ENCODE measurements at places on chromosomes 5 and 9.

DNA sequence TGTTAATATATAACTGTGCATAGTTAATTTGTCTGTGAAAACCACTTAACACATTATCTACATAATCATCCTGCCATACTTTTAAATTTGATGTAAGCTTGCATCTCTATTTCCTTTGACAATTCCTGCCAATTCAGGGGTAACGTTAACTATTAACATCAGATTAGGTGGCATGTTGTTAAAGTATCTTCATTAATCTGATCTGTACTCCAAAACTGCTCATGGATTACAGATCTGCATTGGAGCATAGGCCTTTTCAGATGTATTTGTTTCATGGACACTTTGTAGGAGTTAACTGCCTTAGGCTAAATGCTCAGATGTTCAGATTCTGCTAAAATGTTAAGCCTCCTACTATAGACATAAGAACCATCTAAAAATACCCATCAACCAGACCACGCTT, 3.1 kb downstream of the RPS6 start:
- DNase-seq = no peak

DNA sequence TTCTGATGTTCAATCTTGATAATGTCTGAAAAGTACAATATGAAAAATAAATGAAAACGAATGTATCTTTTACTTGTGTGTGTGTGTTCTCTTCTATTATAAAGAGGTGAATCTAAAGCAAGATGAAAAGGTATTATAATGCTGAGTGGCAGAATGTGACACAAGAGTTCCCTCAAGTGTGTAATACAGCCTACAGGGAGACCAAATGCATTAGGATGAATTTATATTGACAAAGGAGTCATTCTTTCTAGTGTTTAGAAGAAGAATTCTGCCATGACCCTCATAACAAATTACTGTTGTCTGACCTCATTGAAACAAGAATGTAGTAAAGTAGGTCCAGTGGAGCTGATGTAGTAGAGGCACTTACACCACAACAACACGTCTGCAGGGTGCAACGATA, 1119.0 kb upstream of the CDH10 start:
- DNase-seq = no peak

GRCh38 chr9:121192959-121193640, 8.6 kb downstream of the RAB14 start:
- DNase-seq = peak; percentile 71

GRCh38 chr9:68631811-68632210, 73.2 kb upstream of the PIP5K1B start:
- DNase-seq = no peak

DNA sequence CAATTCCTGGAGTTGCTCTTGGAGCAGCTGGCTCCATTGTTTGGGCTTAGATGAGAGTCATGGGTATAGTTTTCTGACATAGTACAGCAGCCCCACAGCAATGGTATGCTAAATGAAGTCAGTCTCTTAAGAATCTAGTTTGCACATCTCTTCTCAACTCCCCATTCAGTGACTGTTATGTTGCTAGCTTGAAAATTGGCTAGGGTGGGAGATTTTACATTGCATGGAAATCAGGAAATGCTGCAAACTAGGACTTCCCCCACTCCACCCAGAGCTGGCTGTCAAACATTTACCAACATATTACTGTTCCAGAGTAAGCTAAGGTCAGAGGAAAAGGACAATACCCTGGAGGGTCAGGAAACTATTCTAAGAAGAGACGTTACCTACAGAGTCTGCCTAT, 17.6 kb upstream of the FCHO2 start:
- no peak for DNase-seq

DNA sequence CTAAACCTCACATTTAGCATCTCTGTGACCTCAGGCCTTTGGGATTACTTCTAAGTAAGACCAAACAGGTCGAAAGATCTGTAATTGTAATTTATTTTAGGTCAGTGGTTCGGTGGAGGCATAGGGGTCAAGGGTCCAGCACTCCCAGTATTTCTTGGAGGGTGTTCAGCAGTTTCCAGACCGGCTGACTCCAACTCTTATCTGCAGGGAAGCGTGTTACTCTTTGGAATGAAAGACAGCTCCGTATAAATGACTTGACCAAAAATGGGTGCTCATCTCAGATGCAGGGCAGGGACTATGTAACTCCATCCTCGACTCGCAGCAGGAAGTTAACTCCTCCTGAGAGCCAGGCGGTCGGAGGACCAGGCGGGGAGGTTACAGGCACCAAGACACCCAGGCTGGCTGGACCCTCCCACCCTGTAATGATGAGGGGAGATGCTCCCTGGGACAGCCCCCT, 620 bp upstream of the VPS13A start:
- no peak for DNase-seq

DNA sequence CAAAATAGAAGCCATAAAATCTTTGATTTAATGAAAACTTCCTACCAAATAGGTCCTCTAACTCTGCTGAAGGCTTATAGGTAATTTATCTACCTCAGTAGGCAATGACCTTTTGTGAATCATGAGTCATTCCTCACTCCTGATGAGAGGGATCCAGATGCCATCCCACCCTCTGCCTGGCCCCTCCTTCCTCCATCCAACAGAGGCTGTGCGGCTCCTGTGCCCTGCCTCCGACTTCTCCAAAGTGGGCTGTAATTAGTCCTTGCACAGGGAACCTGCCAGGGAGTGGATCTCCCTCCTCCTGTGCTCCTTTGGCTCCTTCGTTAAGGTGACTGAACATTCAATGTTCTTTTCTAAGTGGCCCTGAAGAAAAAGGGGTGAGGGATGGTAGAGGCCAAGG, 213.9 kb upstream of the TBCA start:
- peak; percentile 17 for DNase-seq

DNA sequence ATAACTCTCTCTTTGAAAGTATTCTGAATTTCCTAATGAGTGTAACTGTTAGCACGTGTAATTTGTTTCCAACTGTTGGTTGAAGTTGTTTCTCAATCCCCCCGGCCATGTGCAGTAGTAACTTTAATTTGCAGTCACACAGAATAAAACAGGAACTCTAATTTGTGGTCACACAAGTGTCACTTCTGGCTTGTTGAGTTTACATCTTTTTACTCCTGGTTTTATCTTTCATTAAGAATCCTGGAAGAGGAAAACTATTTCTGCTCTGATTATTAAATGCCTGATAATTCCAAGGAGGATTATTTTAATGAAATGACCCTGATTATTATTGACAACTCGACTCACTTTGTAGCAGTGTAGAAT, 1.2 kb downstream of the SCAMP1 start:
- DNase-seq = no peak

- DNase-seq = no peak
Observed at GRCh38 chr9:12958279-12958678, 183.5 kb downstream of the LURAP1L start.

DNA sequence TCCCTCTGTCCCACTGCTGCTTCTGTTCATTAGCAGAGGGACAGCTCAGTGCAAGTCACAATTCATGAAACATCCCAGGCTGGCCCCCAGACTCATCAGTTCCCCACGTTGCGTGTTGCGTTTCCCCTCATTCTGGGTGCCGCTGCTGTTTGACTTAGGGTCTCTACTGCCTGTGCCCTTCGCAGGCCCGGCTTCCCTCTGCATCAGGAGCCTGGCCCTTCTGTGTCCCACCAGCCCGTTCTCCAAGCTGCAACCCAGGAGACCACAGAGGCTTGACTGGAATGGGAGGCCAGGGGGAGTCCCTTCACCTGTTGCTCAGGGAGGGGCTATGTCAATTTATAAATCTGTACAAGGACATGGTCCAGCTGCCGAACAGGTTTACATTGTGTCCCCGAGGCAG, 53.9 kb upstream of the SUSD3 start:
- DNase-seq = no peak

DNA sequence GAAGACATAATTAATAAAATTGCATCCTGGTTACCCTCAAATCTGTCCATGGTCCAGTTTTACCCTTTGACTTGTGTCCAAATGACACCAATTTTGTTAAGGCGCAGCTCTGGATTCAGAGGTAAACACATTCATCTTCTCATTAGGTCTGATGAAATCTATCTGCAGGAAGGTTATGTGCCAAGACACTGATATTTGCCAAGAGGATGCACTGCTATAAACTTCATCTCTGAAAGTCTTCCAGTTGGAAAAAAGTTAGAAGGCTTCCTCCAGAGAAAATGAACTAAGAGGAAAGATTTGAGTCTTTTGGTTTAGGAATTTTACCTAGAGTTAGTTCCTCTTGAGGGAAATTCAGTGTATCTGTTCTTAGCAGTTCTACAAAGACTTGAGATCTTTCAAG, 717.8 kb downstream of the DTWD2 start:
- DNase-seq = no peak

- DNase-seq = no peak
Observed at GRCh38 chr5:114243972-114244317, 117.9 kb upstream of the KCNN2 start.
